HS-5 (cell line): ENCODE measurements at places on chromosomes 7 and 10.

- no peak for DNase-seq
Observed at GRCh38 chr7:28595801-28596200, 183.5 kb downstream of the CREB5 start.

GRCh38 chr7:582931-583330 lies 63.3 kb upstream of the PDGFA start:
- no peak for DNase-seq

GRCh38 chr10:120806081-120806480 lies 45.1 kb upstream of the WDR11 start:
- no peak for DNase-seq

DNA sequence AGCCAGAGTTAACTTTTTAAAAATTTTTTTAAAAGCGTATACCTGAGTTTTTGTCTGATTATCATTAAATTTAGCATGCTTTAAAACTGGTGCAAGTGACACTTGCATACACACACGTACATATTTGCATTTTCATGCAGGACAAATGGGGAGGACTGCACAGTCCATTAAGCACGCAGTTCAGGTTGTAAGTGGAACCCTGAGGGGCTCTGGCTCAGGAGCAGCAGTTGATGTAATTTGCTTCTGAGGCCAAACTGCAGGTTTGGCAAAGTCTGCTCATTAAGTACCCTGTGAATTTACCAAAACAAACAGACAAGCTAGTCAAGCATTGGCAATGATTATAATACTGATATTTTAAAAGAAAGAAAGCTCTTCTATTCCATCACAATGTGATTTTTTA lies 215.8 kb upstream of the PFKP start:
- DNase-seq, result no peak

GRCh38 chr7:945556-946255 lies 8.8 kb downstream of the ADAP1 start:
- DNase-seq, result no peak

GRCh38 chr10:42997151-42997848 lies 79.6 kb upstream of the RET start:
- DNase-seq, result no peak

DNA sequence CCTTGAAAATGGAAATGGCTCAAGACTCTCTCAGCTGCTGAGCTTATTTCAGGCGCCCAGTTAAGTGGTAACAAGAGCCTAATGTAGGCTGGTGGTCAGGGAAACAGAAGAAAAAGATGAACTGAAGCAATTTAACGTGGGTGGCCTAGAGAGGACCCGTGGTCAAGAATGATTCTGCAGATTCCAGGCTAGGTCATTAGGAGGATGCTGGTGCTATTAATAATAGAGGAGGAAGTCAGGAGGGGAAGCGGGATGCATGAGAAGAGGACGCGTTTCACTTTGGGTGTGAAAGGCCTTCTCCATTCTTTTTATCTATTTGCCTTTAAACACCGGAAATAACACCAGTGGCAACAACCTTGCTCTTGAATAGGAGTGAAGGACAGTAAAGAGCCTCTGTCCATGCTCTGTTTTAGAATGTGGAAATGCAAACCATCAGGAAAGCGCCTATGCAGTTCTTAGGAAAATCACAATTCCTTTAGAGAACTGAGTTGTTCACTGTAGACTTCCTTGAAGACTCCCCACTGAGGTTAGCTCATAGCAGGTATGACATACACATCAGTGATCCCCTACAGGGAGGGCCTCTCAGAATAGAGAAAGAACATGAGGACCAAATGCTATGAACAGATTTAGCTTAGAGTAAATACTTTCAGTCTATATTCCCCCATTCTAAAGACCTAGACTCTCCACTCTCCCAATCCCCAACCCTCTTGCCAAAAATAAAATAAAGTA lies 8.6 kb downstream of the LIPA start:
- DNase-seq, result no peak

- DNase-seq, result peak; percentile 53
Observed at GRCh38 chr7:2802504-2803341, 41.4 kb downstream of the GNA12 start.

GRCh38 chr7:107937531-107937930 lies 46.5 kb downstream of the DLD start:
- no peak for DNase-seq

GRCh38 chr7:14836571-14837189 lies 65.9 kb downstream of the DGKB start:
- peak; percentile 73 for DNase-seq

DNA sequence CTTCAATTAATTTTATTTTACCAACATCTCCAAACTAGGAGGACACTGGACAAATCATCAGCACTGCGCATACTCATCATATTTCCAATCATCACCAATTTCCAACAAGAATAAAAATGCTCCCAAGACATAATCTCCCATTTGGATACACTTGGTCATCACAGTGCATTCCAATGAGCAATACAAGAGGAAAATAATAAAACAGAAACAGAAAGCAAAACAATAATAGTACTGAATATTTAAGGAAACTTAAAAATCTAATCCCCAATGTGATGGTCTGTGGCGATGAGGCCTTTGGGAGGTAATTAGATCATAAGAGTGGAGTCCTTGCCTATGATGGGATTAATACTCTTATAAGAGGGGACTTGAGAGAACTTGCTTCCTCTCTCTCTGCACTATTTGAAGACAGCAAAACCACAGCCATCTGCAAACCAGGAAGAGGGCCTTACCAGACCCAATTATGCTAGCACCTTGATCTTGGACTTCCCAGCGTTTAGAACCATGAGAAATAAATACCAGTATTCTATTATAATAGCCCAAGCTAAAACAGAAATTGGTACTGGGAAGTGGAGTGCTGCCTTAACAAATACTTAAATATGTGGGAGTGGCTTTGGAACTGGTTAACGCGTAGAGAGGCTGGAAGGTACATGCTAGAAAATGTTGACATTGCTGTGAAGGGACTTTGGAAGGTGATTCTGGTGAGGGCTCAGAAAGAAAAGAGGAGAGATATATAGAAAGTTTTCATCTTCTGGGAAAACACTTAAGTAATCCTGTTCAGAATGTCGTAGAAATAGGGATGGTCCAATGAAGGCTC lies 91.5 kb downstream of the JAZF1 start:
- DNase-seq, result no peak

GRCh38 chr10:36621346-36621745 lies 504.1 kb upstream of the ANKRD30A start:
- no peak for DNase-seq

DNA sequence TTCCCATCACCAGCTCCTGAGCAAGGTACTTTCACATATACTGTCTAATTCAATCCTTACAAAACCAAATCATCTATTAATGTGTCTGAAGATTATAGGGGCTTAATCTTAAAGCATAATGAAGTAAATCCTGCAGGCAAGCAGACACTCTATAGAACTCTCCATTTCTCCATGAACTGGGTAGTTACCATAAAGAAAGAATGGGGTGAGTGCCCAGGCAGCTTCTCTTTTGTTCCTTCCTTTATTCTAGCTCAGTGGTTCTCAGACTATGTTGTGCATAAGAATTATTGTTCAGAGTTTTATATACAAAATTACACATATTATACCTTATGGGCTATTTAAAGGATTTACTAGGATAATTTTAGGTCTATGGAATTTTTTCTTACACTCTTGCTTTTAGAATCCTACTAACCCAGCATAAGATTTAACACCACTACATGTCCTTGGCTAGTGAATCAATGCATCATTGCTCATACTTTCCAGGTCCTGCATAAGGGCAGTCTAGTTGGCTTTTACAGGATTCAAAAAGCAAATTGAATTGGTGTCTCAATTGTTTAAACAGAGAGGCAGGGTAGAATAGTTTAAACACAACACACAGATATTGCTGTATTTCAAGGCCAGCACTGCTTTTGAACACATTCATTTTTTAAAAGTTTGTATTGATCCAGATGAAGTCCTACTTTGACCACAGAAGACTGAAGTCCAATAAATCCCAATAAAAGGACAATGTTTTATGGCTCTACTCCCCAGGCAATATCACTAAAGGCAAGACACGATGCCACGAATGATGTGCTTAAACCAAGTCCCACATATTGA lies 12.9 kb downstream of the SGCE start:
- DNase-seq, result no peak

DNA sequence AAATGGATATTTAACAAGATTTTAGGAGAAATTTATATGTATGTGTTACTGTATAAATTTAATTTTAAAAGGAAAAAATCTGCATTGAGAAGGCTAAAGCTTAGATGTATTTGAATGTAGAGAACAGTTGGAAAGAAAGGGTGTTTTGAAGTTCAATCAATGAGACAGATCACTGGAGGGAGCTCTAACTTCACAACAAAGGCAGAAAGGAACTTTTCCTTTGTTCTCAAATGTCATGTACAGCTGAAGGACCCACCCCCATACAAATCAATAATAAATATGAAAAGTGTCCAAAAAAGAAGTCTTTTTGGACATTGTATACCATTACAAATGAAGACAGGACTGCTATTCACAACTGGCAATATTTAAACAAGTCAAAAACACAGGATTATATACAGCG lies 403.4 kb downstream of the DNAJB9 start:
- no peak for DNase-seq

- no peak for DNase-seq
Observed at GRCh38 chr7:82358923-82359322, 84.7 kb downstream of the CACNA2D1 start.

DNA sequence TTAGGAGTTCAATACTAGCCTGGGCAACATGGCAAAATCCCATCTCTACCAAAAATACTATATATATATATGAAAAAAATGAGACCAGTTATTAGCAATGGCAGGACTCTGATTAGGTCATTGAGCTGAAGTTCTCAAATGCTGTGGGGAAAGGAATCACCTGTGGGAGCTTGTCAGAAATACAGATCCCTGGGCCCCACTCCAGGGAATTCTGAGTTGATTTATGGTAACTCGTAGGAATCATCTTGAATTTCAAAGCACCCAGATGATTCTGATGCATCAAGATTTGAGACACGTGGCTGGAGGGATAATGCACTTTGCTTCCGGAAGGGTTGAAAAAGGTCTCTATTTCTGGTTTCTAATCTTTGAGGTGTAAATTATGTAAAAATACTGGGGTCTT lies 1.0 kb upstream of the ANKRD1 start:
- no peak for DNase-seq

DNA sequence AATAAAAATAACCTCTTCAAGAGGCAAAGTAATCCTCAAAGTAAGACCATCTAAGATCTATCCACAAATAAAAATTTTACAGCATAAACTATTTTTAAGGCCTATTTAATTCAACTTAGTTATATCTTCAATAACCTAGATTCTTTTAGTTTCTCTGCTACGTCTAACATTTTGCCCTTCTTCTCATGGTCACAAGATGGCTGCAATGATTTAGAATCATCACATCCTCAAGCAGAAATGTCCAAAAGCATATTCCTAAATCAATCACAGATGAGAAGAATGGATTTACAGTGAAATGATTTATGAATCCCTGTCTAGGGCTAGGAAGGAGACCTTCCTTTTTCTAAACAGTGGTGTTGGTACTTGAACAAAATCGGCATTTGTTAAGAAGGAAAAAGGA lies 304.7 kb downstream of the ARHGAP12 start:
- DNase-seq, result no peak

DNA sequence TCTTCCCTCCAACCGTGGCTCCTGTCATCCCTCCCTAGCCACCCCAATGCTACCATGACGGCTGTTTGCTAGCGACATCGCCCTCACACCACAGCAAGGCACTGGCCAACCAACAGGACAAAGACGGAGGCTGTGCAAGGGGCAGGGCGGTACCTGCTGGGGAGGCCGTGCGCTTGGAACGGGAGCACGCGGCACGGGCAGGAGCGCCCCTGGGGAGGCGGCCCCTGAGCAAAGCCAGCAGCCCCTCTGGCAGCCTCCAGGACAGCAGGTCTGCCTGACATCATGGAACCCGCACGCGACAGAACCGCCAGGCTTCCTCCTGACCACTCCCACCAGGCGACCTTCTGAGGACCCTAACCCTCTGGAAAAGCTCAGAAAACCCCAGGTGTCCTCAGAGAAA lies 12.7 kb downstream of the MAD1L1 start:
- DNase-seq, result no peak

DNA sequence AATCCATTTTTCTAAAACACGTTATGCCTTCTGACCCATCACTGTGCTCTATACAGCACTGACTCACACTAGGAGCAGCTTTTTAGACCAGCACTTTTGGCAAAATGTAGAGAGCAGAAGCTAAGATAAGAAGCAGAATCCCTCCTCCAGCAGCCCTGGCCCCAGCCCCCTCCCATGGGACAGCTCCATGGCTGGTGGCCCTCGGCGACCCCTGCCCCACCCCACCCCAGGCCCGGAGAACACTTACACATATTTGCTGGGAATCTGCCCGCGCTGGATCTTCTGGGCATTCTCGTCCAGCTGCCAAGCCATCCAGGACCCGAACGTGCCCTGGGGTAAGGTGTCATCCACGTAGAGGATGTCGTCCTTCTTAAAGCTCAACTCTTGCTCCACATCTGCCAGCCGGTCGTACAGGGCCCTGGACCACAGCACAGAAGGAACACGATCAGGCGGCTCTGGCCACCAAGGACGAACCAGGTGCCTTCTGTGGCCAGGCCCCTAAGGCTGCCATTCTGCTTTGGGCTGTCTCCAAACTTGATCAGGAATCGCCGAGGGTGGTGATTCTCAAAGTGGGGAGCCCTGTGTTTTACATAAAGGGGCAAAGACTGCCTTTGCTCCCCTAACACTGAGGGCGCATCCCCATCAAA lies 119.9 kb downstream of the DLG5 start:
- no peak for DNase-seq

GRCh38 chr7:101146-102046 lies 91.0 kb upstream of the FAM20C start:
- peak; percentile 92 for DNase-seq

DNA sequence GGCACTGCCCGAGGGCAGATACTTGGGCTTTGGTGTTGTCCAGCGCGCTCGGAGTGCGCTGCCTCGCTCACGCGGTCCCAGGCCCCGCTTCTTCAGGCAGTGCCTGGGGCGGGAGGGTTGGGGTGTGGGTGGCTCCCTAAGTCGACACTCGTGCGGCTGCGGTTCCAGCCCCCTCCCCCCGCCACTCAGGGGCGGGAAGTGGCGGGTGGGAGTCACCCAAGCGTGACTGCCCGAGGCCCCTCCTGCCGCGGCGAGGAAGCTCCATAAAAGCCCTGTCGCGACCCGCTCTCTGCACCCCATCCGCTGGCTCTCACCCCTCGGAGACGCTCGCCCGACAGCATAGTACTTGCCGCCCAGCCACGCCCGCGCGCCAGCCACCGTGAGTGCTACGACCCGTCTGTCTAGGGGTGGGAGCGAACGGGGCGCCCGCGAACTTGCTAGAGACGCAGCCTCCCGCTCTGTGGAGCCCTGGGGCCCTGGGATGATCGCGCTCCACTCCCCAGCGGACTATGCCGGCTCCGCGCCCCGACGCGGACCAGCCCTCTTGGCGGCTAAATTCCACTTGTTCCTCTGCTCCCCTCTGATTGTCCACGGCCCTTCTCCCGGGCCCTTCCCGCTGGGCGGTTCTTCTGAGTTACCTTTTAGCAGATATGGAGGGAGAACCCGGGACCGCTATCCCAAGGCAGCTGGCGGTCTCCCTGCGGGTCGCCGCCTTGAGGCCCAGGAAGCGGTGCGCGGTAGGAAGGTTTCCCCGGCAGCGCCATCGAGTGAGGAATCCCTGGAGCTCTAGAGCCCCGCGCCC lies at the start of gene NPY:
NPY (plus strand) TSS at position 294 of the 802 bp plus-strand sequence. CDS start 1,051 bp downstream, outside the sequence.
- no peak for DNase-seq

GRCh38 chr7:10804770-10805169 lies 168.9 kb upstream of the PHF14 start:
- DNase-seq, result no peak

- no peak for DNase-seq
Observed at GRCh38 chr10:58706836-58707235, 194.2 kb downstream of the BICC1 start.

GRCh38 chr7:44976746-44977196 lies 2.0 kb downstream of the MYO1G start:
- DNase-seq, result no peak
